ELR (cell line): ENCODE measurements at places on chromosomes 16 and 17.
A peak's percentile ranks its signal among the peaks of the same experiment; 100 is the strongest.

DNA sequence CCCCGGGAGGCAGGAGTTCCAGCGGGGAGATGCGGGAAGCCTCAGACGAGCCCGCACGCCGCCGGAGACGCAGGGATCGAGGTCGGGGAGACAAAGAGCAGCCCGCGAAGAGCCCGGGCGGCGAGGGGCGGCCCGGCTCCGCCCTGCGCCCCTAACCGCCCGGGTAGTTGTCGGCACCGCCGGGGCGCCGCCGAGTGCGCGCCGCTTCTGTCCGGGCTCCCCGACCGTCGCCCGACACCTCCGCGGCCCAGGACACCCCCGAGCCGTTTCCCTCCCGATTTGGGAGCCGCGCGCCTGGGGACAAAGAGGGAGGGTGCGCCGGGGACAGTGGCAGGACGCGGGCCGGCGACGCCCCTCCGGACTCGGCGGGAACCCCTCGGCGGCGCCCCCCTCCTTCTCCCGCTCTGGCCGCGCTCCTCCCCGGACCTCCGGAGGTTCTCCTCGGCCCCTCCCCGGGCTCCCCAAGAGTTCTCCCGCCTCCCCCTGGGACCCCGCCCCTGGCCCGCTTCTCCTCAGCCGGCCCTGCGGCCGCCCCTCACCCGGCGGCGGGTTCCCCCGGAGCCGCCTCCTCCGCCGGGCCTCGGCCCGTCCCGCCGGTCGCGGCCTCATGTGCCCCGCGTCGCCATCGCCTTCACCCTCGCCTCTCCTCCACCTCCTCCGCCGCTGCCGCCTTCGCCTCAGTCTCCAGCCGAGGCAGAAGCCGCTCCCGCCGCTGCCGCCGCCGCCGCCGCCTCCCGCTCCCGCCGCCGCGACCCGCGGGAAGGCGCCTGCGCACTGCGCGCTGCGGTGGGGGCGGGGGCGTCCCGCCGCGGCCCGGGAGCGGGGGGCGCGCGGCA lies at the start of gene GJC1:
Gene GJC1, minus strand, starts transcription at position 765 of the 836 bp plus-strand sequence. CDS start 24,470 bp downstream, outside the sequence.
- DNase-seq = peak; percentile 84

DNA sequence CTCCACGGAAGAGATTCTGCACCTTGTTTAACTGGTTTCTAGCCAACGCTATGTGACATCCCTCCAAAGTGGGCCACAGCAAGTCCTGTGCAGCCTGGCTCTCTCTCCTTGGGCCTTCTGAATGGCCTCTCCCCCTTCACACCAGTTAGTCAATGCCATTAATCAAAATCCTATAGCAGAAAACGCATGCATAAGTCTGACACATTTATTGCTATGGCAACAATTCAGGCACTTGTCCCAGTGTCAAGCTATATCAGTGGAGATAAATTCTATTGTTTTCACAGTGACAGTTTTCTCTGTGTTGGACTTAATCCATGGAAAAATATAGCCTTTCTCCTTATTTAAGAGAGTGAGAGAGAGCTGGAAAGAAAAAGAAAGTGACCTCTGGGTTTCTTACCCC lies 87.2 kb upstream of the TOX3 start:
- DNase-seq = no peak

- no peak for DNase-seq
These were observed 2.3 kb downstream of the NTN1 start for GRCh38 chr17:9023392-9024218.

- DNase-seq = no peak
These were observed at the start of gene KCNG4 for GRCh38 chr16:84239909-84240308. KCNG4 (minus strand) TSS chr16:84240012; CDS start chr16:84237485, 2,527 bp downstream.

DNA sequence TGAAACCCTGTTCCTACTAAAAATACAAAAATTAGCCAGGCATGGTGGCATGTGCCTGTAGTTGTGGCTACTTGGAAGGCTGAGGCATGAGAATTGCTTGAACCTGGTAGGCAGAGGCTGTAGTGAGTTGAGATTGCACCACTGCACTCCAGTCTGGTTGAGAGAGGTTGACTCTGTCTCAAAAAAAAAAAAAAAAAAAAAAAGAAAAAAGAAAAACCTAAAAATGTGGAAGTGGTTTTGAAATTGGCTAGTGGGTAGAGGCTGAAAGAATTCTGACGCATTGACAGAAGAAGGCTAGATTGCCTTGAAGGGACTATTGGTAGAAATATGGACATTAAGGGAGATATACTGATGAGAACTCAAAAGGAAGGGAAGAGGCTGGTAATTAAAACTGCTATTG lies 33.6 kb upstream of the CPPED1 start:
- DNase-seq = no peak

DNA sequence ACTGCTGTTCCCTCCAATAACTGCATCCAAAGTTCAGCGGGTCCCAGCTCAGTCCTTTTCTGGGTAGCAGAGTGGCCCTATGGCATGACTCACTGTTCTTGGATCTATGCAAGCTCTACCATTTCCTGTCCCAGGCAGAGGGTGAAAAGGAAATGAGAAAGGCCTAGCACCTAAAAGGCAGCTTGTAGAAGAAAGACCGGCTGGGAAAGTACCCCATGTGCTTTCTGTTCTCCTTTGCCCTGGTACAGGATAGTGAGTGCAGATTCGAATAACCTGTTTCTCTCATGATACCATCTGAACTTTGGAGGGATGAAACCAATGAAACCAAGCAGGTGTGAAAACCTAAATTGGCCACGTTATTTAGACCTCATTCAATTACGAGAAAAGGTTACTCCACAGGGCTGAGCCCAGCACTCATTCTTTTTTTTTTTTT lies 12.7 kb upstream of the HASPIN start:
- peak; percentile 79 for DNase-seq

DNA sequence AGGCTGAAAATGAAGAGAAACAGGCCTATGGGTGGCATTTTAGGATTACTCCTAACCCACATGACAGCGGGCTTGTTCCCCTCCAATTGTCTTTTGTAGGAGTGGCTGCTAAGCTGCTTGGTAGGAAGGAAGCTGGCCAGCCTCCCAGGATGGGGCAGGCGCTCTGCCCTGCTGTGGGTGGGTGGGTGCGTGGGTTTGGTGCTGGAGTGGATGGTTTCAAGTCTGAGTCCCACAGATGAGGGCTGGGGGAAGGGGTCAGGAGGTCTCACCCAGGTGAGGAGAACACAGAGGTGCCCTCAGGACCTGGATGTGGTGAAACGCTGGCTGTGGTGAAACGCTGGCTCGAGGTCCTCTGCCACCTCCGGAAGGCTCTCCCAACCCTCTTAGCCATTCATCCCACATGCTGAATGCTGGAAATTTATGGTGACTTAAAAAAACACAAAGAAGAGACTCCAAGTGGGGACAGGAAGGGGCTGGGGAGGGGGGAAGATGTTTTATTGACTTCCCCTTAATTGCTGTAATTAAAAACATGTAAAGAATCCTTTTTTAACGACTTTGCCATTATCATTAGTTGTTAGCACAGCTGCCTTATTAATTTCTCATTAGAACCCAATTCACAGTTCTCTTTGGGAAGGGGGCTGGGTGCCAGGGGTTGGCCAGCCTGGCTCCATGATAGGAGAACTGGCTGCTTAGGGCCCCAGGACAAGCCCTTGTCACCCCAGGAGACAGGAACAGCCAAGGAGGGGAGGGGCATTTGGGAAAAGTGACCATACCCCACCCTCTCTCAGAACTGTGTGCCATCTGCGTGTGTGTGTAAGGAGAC lies 153.5 kb upstream of the CDC42EP4 start:
- DNase-seq = no peak

- peak; percentile 64 for DNase-seq
These were observed 633 bp downstream of the TBC1D16 start for GRCh38 chr17:80034791-80035686.

DNA sequence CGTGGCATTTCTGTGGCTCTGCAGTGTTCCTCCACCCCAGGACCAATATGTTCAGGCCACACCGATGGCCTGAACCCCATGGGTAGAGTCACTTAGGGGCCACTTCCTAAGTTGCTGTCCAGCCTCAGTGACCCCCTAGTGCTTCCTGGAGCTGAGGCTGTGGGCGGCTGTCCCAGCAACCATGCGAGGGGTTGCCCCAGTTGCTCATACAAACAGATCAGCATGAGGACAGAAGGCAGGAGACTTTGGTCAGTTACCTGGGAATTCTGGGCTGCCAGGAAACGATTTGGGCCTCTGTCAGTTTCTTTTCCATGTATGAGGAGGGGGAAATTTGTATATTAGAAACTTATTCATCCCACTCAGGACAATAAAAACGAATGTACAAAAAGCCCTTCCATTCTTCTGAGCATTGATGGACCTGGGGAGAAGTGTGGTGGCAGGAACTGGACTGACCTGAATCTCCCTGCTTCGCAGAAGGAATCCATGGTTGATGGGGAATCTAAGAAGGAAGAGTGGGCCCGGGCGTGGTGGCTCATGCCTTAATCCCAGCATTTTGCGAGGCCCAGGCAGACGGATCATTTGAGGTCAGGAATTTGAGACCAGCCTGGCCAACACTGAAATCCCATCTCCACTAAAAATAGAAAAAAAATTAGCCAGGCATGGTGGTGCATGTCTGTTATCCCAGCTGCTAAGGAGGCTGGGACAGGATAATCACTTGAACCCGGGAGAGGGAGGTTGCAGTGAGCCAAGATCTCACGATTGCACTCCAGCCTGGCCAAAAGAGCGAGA lies 4.9 kb upstream of the IL32 start:
- DNase-seq = no peak

- DNase-seq = no peak
These were observed 64.5 kb upstream of the DNAH17 start for GRCh38 chr17:78641666-78642065.

- no peak for DNase-seq
These were observed 107.0 kb downstream of the ARHGAP44 start for GRCh38 chr17:12896180-12896785.

DNA sequence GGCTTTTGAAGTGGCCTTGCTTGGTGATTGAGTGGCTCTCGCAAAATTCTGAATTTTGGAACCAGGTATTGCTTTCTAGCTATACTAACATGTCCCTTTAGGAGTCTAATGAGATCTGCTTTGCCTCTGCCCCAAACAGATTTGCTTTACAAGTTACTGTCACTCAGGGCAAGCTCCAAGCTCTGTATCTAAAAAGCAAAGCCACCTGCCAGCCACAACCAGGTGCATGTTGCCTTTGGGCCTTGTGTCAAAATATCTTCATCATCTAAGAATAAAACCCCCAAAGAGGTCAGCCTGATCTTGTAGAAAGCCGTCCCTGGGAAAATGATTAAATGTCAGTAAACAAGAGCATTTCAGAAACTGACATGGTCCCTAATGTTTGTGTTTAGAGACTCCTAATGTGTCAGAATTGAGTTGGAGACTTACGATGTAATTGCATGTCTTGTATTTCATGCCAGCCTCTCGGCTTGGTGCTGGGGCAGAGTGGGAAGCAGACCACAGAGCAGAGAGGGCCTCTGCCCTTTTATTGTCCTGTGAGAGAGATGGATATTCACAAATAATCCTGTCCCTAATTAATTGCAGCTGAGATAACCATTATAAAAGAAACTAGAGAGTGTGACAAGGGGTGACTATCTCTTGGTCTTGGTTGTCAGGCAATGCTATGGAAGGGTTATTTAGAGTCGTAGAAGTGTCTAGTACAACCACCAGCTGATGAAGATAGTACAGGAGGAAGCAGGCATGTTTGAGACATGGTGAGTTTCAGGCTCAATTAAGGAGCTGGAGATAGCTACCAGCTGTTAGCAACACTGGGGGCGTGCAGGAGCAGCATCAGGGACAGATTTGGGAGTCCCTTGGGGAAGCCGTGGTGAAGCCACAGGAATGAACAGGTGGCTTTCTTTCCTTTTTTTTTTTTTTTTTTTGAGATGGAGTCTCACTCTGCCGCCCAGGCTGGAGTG lies 90.7 kb downstream of the PITPNC1 start:
- no peak for DNase-seq

DNA sequence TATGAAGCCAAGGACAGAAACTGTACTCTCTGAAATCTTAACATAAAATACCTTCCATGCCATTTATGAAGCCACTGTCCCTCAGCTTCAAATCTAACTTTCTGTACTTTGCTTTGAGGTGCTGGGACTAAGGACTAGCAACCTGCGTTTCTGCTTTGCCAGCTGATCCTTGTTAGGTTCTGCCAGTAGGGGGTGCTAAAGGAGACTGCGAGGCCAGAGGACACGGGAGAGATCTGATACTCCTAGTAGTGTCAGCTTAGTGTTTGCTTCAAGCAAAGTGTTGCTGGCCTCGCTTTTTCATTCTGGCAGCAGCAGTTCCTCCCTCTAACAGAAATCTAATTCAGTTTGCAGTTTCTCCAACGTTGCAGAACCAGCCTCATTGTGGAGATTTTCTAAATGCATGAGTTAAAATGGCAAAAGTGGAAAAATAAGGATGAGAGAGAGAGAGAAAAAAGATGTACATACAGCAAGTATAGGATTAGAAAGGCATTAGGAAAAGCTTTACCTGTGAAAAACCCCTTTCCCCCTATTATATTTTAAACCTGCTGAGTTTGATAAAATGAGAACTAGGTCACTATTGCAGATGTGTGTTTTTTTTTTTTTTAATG lies 297.5 kb downstream of the CA10 start:
- DNase-seq = peak; percentile 54

- DNase-seq = no peak
These were observed 77.3 kb downstream of the WIPI1 start for GRCh38 chr17:68379692-68380677.

- peak; percentile 54 for DNase-seq
These were observed 11.8 kb downstream of the GNAO1 start for GRCh38 chr16:56203052-56203451.

DNA sequence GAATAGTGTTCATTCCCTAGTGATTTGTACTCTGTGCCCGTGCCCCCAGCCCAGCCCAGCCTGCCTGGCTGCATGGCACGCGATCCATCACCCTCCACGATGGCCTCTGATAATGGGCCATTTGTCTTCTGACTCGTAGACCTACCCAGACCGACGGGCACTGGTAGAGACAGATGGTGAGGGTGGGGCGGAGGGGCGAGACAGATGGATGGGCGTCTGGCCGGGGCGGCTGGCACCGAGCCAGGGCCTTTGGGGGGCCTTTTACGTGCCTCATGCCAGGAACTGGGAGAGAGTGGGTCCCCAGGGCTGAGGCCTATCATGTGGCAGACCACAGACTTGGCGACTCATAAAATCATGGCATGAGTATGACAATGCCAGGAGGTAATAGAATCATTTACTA lies 25.4 kb downstream of the CRHR1 start:
- no peak for DNase-seq

DNA sequence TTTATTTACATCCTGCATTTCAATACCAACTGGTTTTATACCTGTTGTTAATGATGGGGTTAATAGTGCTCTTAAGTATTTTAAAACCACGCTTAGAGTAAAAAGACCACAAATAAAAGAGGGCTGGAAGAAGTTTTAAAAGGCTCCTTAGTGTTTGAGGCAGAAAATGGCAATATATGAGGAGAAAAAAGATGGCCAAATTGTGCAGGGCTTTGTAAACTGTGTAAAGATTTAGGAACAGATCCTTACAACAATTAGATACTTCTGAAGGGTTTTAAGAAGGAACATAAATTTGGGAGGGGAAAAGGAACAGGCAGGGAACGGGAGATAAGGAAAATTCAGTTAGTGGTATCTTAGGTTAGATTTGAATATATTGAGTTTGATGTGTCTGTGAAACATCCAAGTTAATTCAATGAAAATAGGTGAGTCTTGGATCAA lies 12.7 kb downstream of the CDC27 start:
- no peak for DNase-seq
